ENCODE measurements at places on chromosomes 3 and 15.

- DNase-seq: no peak
Measured at GRCh38 chr3:56443372-56443771, 24.9 kb downstream of the ERC2 start.

GRCh38 chr3:187763850-187764648, 18.8 kb upstream of the BCL6 start:
- DNase-seq: no peak

DNA sequence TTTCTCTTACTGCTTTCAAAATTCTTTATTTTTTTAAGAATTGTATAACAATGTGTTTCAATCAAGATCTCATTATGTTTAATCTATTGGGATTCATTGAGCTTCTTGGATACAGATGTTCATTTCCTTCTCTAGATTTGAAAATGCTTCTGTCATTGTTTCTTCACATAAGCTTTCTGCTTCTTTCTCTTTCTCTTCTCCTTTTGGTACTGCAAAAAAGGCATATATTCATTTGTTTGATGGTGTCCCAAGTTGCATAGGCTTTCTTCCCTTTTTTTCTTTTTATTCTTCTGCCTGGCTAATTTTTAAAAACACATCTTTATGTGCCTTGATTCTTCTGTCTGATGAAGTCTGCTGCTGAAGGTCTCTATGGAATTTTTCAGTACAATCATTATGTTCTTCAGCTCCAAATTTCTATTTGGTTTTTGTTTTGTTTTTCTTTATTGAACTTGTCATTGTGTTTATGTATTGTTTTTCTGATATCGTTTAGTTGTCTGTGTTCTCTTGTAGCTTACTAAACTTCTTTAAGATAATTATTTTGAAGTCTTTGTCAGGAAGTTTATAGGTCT, 88.9 kb downstream of the DTWD1 start:
- no peak for DNase-seq

- DNase-seq: no peak
Measured at GRCh38 chr3:169237201-169237600, 426.3 kb downstream of the MECOM start.

- DNase-seq: no peak
Measured at GRCh38 chr15:93899817-93900216, 331.5 kb upstream of the MCTP2 start.

DNA sequence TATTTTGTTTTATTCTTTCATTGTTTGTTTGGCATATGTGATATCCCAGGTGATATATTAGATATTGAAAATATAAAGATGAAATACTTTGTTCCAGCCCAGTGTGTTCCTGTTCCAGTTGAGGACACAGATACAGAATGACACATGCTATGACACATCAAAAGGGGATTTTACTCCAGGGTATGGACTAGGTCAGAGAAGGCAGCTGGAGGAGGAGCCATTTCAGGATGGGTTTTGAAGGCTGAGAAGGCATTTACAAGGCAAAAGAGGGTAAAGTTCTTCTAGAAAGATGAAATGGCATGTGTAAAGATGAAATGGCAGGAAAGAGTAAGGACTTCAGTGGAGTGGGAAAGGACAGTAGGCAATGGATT, 163.8 kb downstream of the ZIC1 start:
- no peak for DNase-seq

GRCh38 chr3:144314946-144315345, 343.3 kb downstream of the DIPK2A start:
- no peak for DNase-seq

DNA sequence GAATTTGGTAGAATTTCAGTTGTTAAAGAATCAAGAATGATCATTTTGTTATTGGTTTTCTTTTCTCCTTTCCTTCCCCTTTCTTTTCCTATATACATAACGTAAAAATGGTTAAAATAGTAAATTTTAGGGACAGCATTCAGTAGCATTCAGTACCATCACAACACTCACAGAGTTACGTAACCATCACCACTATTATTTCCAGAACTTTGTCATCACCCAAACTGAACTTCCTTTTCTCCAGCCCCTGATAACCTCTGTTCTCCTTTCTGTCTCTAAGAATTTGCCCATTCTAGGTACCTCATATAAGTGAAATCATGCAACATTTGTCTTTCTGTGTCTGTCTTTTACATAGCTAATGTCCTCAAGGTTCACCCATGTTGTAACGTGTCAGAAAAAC, 165.3 kb downstream of the AKAP13 start:
- DNase-seq: no peak

DNA sequence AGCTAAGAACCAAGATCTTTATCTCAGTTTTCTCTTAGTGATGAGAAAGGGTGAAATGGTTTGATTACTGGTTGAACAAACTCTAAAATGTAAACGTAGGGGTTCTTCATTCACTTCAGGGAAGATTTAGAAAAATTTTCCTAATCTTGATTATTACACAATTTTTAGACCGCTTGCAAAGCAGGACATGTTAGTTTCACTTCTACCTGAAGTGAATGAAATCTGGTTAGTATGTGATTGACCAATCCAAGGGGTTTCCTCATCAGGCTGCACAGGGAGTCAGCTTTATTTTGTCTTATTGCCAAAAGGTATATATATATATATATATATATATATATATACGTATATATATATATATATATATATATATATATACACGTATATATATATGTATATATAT, 740.4 kb downstream of the TUSC7 start:
- DNase-seq: no peak

- DNase-seq: no peak
Measured at GRCh38 chr3:178856804-178857203, 214.8 kb downstream of the ZMAT3 start.

DNA sequence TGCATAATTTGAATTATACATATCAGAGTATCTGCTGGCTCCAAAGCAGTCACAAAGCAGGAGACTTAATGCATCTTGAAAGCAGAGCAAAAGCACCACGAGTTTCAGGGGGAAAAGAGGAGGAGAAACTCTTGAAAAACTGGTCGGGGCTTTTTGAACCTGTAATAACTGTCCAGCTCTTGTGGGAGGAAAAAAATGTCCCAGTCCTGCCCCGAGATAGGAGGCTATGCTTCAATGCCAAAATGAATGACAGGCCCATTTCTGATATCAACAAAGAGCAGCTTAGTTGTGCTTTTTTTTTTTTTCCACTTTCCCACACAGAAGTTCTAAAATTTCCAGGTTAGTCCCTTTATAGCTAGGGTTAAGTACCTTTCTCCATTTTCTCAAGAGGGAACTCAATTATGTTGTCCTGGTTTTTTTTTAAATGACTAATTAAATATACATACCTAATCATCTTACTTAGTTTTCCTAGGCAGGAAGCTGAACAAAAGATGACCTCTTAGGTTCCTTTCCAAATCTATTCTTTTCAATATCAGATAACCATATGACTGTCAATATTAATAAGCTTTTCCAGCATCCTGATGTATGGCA, 120.2 kb downstream of the TFDP2 start:
- no peak for DNase-seq

All from AG08396 (cell line).